Testis (tissue), 5 donors: ENCODE measurements at places on chromosomes 4 and X.

DNA sequence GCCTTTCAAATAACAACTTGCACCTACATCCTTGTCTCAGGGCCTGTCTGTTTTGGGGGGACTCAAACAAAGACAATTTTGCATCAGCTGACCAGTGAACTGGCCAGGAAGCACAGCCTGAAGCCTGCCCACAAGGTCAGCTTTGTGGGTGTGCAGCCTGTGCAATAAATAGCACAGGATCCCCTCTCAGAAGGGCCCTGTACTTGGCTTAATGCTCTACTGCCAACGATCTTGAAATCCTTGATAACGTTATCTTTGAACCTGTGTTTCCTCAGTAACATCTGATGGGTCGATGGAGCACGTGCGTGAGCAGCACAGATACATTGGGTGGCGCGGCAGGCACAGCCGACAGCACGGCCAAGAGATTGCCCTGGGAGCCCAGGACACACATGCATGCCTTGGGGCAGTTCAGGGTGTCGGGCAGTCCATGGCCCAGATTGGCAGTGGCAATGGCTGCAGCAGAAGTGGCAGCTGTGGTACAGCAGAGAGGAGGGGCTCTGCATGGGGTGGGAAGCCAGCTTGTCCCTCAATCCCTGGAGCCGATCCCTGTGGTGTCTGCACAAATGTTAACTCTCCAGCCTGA, 58.8 kb upstream of the ATP6AP2 start:
- DNase-seq: no peak

DNA sequence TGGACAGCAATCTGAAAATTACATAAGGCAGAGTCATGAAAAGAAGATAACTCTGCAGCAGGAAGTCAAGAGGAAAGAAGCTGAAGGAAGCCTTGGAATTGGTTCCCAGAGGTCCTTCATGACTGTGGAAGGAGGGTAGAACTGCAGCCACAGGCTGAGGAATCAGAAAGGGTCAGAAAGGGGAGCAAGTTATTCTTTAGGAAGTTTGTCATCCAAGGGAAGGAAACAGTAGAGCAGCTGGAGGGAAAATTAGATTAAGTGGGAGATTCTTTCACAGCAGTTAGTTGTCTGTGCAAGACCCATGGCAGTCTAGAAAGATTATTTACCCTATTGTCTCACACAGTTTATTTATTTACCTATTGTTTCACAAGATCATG, 9.3 kb upstream of the ADH1C start:
- no peak for DNase-seq

DNA sequence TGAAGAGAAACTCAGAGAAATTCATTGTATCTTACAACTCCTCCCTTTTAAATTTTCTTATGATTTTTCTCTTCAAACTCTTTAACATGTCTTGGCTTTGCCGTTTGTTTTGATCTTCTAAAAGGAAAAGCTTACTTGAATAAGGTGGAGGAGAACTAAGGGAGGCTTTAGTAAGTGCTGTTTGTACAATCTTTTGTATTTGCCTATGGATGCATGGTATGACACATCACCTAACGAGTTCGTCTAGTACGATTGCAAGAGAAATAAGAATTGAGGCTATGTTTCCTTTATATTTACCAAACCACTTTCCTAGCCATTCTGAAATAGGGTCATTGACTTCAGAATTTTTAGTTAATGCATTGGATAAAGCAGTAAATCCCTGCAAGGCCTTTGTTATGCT, 8.4 kb upstream of the BST1 start:
- no peak for DNase-seq

- no peak for DNase-seq
Observed at GRCh38 chr4:13294961-13295605, 189.1 kb downstream of the RAB28 start.

DNA sequence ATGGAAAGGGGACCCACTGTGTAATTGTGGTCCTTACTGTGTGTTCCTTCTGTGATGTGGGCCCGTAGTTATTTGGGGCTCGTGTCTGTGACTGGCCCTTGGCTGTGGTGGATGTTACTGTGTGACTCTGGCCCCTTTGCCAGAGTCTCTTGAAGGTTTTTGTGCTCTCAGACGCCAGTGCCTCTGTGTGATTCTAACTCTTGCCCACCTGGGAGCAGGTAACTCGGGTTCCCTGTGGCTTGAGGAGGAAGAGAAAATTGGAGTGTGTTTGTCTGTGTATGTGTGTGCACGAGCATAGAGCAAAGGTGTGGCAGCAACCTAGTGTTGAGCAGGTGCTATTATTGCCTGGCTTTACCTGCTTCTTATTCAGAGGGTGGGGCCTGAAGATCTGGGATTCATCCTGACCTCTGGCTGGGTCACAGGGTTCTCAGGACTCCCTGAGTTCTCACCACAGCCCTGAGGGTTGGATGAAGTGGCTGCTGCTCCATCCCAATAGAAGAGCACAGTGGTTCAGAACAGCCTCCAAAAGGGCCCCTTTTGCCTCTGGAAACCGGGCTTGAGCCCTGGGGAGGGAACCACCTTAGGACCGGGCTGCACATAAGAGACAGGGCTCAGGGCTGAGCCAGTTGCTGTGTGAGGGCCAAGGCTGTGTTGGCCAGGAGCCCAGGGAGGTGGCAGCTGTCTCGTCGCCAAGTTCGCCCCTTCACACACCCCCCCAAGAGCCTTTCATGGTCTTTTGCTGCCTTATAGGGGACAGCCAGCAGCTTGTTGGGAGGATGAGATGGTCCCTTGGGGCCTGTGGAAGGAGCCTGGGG, 1.3 kb downstream of the RBM10 start:
- no peak for DNase-seq

GRCh38 chr4:1506956-1507721, 100.9 kb upstream of the NKX1-1 start:
- no peak for DNase-seq

DNA sequence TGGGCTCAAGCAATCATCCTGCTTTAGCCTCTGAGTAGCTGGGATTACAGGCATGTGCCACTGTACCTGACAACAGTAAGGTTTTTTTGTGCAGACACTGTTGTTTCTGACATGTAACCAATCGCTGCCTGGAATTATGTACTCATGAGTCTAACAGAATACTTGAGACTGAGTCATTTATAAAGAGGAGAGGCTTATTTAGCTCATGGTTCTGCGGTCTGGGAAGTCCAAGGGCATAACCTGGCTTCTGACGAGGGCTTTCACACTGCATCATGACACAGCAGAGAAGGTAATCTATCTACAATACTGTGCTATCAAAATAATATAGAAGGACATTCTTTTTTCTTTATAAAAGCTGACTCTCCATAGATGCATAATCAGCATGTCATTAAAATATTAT, 115.5 kb upstream of the STOX2 start:
- no peak for DNase-seq

DNA sequence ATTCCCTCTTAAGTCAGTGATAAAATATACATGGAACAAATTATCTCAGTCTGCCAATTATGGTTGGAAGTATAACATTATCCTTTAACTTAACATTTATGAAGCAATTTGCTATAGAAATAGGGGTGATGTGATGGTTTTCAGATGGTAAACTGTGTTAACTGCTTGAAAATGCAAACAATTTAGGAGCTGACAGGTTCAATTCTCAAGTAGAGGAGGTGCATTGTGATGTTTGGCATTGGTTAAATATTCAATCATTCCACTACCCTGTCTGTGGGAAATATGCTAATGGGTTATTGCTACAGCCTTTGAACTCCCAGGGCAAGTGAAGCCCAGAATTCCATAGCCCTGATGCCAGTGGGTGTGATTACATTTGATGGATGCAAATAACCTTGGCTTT, 243.4 kb upstream of the GK2 start:
- DNase-seq: no peak
